ENCODE measurements at places on chromosomes 6 and 20.

DNA sequence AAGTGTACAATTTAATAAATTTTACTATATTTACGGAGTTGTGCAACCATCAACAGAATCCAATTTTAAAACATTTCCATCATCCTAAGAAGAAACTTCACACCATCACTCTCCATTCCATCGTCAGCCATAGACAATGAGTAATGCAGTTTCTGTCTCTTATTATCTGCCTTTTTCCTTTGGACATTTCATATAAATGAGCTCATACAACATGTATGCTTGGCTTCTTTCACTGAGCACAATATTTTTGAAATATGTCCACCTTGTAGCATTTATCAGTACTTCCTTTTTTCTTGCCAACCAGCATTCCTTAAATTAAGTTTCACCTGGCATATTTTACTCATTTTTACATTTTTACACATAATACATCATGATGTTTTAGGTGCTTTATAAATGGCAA, 22.7 kb upstream of the HIVEP1 start:
- no peak for DNase-seq

- DNase-seq: no peak
Measured at GRCh38 chr6:12654514-12654913, 62.1 kb upstream of the PHACTR1 start.

- no peak for DNase-seq
Measured at GRCh38 chr6:6317386-6317785, 3.1 kb downstream of the F13A1 start.

DNA sequence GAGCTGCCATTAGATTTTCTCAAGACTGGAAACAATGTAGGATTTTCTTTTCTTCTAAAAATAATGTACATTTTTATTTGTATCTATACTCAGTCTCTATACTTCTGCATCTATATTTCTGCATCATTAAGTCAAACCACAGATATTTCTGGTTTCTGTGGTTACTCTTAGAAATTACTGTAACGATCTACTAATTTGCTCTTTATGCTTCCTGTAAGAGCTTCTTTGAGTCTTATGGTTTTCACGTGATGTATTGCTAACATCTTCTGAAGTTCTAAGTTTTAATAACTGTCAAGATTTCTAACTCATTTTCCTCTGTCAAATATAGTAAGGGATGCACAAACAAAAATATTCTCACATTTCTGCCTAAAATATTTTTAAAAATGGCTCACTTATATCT, 1144.5 kb downstream of the HACE1 start:
- DNase-seq: no peak

DNA sequence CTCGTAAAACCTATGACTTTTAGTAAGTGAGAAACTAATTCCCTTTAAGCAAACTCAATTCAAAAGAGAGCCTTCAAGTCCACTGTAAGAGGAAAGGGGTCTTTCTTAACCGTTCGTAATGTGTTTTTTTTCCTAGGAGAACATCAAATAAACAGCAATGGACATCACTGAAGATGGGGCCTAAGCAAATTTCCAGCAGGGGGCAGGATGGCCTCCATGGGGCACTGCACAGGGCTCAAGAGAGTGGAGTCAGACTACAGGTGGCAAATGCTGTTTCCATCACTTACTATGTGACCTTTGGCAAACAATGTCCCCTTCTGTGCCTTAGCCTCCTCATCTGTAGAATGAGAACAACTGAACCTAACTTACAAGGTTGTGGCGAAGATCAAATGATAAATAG, 88.7 kb downstream of the ARHGAP18 start:
- DNase-seq: no peak

- DNase-seq: no peak
Measured at GRCh38 chr20:19807191-19807945, 49.3 kb downstream of the RIN2 start.

- DNase-seq: no peak
Measured at GRCh38 chr6:66851930-66852329, 1144.9 kb upstream of the EYS start.

- no peak for DNase-seq
Measured at GRCh38 chr6:129329678-129330077, 380.3 kb downstream of the ARHGAP18 start.

- DNase-seq: no peak
Measured at GRCh38 chr6:140987364-140988155, 1145.2 kb upstream of the GJE1 start.

DNA sequence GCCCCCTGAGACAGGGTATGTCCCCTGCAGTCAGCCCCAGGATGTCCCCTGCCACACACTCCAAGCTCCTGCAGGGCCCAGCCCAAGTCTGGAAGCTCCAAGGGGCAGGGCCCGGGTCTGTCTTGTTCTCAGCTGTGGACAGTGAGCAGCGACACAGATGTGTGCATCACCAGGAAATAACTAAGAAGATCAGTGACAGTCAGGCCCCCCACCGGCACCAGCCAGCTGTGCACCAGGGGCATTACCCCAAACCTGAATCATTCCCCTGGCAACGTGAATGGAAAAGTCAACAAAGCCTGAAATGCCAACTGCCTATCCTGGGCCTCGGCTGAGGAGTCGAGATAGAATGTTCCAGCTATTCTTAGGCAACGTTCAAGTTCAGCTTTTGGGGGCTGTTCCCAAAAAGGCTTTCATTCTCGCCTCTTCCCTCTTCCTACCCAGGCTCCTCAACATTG, 105.0 kb downstream of the PREX1 start:
- DNase-seq: peak; percentile 32

GRCh38 chr6:88619951-88620350, 343.5 kb downstream of the RNGTT start:
- DNase-seq: no peak

- no peak for DNase-seq
Measured at GRCh38 chr6:122302067-122302466, 97.4 kb upstream of the HSF2 start.

DNA sequence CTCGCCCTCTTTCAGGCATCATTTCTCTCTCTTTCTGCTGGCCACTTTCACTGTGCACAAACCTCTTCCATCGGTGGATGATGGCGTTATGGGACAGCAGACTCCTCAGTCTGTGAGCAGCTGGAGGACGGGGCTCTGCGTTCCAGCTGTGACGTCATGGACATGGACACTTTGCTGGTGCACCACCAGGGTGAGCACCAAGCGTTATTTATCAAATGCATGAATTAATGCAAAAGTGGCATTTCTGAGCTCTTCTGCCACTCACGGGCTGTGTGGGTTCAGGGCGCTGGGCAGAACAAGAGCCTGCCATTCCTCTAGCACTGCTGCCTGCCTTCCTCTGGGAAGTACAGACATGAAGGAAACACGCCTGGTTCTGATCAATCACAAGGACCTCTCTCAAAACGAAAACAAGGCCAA, 82.9 kb upstream of the MPC1 start:
- no peak for DNase-seq

- DNase-seq: no peak
Measured at GRCh38 chr6:157272372-157272771, 50.9 kb downstream of the TMEM242 start.

- peak; percentile 28 for DNase-seq
Measured at GRCh38 chr6:91812596-91813274, 1225.9 kb upstream of the MAP3K7 start.

- no peak for DNase-seq
Measured at GRCh38 chr6:158785036-158785435, 34.1 kb downstream of the EZR start.

- no peak for DNase-seq
Measured at GRCh38 chr6:139313784-139314545, 22.2 kb upstream of the TXLNB start.

- no peak for DNase-seq
Measured at GRCh38 chr6:121413879-121414278, 21.6 kb upstream of the GJA1 start.

DNA sequence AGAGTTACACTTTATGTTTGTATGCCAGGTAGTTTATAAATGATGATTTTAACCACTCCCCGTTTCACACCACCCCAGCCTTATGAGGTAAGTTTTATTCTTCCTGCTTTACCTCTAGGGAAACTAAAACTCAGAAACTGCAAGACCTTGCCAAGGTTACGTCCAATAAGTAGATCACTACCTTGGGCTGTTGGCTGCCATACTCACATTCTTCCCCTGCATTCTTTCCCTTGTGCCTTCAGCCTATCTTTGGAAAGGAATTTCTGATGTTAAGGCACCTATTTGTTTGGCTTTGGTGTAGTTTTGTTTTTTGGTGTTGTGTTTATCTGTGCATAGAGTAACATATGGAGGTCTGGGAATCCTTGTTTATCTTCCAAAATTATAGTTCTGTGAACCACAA, 122.1 kb downstream of the UST start:
- no peak for DNase-seq

GRCh38 chr6:160160450-160160849, 38.8 kb downstream of the SLC22A1 start:
- DNase-seq: no peak

DNA sequence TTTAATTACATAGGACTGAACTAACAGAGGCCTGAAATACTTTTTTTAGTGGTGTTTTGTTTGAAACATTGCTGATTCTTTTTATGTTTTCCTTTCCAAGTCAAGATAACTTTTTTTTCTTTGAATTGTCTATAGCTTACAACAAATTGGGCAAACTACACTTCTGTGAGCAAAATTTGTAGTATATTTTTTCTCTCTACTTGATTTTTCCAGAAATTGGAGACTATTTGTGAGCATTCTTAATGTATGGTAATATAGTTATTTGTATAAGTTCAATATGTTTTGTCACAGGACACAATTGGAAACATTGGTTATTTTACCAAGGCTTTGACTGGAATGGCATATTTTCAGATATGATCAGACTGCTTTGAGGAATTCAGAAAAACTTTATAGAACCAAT, 216.5 kb downstream of the SYNE1 start:
- no peak for DNase-seq

GRCh38 chr6:75157336-75157735, 48.5 kb downstream of the COL12A1 start:
- no peak for DNase-seq

GRCh38 chr6:75882734-75883133, 133.7 kb downstream of the MYO6 start:
- no peak for DNase-seq

DNA sequence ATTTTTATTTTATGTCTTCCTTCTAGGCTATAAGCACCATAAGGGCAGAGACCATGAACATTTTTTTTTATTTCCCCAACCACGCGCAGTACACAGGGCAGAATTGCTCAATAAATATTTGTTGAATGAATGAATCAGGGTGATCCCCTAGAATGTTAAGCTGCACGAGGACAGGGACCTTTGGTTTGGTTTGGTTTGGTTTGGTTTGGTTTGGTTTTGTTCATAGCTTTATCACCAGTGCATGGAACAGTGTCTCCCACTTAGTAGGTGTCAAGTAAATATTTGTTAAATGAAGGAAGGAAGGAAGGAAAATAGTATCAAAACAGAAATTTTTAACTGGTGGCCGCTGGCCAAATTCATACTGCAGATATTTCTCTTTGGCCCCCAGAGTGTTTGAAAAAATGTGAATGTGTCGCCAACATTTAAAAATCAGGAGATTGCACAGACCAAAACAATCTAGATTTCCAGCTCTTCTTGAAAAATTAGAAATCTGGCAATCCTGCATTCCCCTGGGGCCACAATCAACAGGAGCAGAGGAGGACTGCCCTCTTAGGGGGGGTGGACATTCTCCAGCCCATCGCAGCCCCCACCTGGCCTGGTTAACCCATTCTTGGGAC, 205.3 kb downstream of the EYA2 start:
- DNase-seq: no peak

GRCh38 chr20:361561-361960, 14.7 kb downstream of the NRSN2 start:
- DNase-seq: no peak

DNA sequence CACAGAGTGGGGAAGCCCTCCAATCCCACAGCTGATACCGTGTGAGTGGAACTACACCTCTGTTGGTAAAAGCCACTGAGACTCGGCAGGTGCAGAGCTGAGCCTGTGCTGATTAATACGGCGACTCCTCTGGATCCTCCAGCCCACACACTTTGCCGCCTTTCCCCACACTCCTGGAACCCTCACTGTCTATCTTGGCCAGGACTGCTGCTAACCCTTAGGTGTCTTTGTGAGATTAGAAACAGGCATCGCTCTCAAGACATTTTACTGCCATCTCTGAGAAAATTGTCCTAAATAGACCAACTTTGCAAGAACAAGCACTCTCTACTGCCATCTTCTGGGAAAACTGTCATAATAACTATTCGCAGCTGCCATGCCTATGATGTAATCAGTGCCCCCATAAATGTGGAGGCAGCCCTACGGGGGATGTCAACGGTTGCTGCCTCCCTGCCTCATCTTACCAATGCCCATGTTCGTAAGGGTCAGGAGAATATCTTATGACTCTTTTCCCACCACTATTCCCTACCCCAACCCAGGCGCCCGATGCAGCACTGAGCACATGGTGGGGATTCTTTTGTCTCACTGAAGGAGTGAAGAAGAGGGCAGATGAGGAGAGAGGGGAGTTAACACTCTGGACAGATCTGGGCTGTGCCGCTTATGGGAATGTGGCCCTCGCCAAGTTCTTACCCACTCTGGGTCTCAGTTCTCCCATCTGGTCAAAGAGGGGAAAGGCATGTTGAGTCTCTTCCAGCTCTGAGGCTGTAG, 26.1 kb upstream of the KCNB1 start:
- DNase-seq: peak; percentile 86

- DNase-seq: no peak
Measured at GRCh38 chr20:37230200-37230599, 31.4 kb downstream of the GHRH start.

GRCh38 chr6:24481449-24481848, 7.9 kb downstream of the GPLD1 start:
- DNase-seq: no peak

DNA sequence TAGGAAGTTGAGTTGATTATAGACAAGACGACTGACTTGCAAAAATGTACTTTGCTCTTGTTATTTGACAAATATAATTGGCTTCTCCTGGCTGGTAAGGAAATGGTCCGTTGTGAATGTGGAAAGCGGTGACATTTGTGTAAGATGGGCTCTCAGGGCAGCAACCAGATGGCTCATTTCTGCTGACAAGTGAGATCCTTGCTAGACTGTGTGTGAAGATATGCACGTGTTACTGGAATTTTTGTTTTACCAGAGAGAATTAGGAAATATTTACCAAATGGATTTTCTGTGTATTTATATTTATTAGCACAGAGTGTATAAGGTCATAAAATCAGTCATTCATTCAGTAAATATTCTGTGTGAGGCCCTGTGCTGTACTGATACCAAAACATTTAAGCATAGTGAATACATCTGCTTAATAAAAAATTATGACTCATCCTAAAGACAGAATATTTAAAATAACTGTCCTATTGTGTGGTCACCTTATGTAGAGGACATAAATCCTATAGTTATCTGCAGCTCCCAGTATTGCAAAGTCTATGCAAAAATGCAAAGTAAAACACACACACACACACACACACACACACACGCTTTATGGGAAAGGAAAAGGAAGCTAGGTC, 109.9 kb upstream of the ASF1A start:
- peak; percentile 13 for DNase-seq

GRCh38 chr6:142671791-142672190, 273.2 kb downstream of the HIVEP2 start:
- no peak for DNase-seq

DNA sequence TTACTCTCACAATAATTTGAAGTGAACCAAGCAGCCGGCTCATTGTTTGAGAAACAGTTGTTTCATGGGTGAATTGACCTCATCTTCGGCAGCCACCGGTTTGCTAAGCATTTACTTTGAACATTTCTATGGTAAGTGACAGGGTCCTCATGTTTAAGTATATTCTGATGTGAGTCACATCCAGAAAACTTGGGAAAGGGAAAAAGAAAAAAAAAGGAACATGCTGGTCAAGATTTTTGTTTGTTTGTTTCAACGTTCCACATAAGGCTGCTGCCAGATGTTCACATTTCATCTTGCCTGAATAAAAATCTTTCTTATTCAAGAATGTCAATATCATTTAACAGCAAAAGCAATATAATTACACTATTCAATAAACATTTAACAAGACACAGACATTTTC, 55.0 kb upstream of the EXOC2 start:
- no peak for DNase-seq

All from Kasumi-1 (cell line).